ENCODE measurements at places on chromosomes 12 and 14. TPM values are rescaled to one million over a fixed set of nuclear protein-coding genes. Genes with fewer than 3 reads are reported as not detected.

DNA sequence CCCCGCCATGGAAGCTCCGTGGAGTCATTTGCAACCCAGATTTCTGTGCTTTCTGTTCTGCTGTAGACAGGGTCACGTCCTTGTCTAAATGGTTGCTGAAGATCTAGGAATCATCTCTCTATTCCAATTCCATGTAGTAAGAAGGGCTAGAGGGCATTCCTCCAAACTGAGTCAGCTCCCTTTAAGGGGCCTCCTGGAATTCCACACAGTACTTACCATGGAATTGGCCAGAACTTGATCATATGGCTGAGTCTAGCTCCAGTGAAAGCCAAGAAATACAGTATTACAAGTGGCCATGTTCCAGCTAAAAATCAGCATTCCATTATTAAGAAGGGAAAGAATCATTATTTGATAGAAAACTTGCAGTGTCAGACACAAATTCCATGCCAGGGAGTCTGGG is 171.9 kb downstream of the PRKCH start:
- no peaks in the 10 kb centered on the region for H3K36me3 ChIP-seq
- no peak overlapping the region for H3K4me3 ChIP-seq
- H3K4me1 ChIP-seq = 0 out of 2 replicates have a peak, but pooled peaks cover 3% of the 10 kb centered on the region
- no peaks in the 10 kb centered on the region for H3K27me3 ChIP-seq
- H3K27ac ChIP-seq = no peak overlapping the region
- no peak for DNase-seq

- peaks cover 11% of the 10 kb centered on the region for H3K4me1 ChIP-seq
- H3K4me3 ChIP-seq = no peak overlapping the region
- H3K27ac ChIP-seq = no peak overlapping the region
- H3K27me3 ChIP-seq = no peaks in the 10 kb centered on the region
- no peaks in the 10 kb centered on the region for H3K36me3 ChIP-seq
- DNase-seq = peak; percentile 54
Measured at GRCh38 chr12:76037130-76038103, 5.8 kb upstream of the PHLDA1 start.

DNA sequence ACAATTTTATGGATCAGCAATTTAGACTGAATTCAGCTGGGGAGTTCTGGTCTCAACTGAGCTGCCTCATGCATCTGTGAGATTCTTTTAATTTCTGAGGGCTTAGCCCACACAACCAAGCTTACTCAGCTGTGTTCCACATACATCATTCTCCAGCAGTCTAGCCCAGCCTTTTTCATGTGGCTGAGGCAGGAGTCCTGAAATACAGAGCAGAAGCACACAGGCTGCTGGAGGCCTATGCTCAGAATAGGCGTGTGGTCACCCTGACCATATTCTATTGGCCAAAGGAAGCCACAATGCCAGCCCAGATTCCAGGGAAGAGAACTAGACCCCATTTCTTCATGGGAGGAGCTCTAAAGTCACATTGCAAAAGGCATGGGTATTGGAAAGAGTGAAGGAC is 72.3 kb upstream of the DHRS4 start:
- H3K27me3 ChIP-seq = no peaks in the 10 kb centered on the region
- DNase-seq = peak; percentile 16
- H3K27ac ChIP-seq = no peak overlapping the region

DNA sequence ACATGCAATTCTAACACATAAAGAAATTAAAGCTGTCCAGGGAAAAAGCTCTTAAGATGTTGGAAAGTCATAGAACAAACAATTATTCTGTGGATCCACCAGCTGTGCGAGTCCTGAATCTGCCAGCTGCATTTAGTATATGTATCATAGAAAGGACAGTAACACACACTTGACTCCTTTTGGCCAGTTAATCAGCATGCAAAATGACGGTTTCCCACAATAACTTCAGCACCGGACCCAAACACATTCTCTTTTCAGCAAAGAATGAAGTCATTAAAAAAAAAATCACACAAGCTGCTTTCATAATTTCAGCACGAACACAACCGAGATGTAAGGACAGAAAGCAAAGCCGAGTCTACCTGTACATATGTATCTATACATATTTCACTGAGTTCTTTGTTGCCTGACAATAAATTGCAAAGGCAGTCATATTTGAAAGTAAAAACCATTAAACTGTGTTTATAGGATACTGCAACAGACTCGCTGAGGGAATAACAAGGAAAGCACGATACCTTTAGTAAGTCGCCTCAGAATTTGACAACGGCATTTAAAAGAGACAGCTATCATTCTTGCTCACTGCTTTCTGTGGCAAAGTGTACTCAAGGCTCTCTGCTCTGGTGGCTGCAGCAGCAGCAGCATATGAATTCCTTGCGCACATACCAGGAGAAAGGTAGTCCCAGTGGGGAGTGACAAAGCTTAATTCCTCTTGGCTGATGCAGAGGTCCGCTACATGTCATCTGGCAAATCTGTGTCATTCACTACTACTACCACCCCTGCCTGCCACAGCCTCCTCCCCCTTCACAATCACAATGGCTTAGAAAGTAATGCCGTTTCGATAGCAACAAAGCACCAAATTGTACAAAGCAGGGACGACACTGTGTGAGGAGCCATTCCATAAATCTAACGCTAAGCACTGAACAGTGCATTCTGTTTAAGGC is at the start of gene GRIP1:
GRIP1 (minus strand) TSS at position 739 of the 938 bp plus-strand sequence; CDS start at position 567, 172 bp downstream.
- DNase-seq = peak; percentile 20
- H3K4me3 ChIP-seq = peak within 1 kb of the TSS; percentile 56
- no peaks in the 10 kb centered on the region for H3K36me3 ChIP-seq
- no peaks in the 10 kb centered on the region for H3K27me3 ChIP-seq
- no peaks in the 10 kb centered on the region for H3K4me1 ChIP-seq

GRCh38 chr14:91402771-91403600 is 14.6 kb downstream of the CCDC88C start:
- no peak overlapping the region for H3K4me3 ChIP-seq
- H3K36me3 ChIP-seq = no peaks in the 10 kb centered on the region
- no peaks in the 10 kb centered on the region for H3K27me3 ChIP-seq
- no peak for DNase-seq
- no peaks in the 10 kb centered on the region for H3K4me1 ChIP-seq

DNA sequence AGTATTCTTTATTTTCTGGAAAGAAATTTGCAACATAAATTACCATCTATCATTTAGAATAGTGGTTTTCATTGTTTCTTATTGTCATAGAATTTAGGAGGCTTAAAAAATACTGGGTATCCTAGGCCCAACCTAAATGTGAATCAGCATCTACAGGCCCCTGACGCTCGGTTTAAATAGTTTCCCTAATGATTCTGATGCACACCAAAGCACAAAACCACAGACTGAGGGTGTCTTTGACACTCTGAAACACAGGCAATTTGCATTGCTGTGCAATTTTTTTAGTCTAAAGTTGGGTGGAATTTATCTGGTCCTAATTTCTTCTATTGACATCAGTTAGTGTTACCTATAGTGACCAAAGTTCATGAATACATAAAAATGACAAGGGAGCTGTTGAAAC is 87.6 kb upstream of the SSTR1 start:
- no peaks in the 10 kb centered on the region for H3K36me3 ChIP-seq
- no peak overlapping the region for H3K4me3 ChIP-seq
- no peaks in the 10 kb centered on the region for H3K27me3 ChIP-seq
- no peaks in the 10 kb centered on the region for H3K4me1 ChIP-seq
- DNase-seq = no peak
- no peak overlapping the region for H3K27ac ChIP-seq

DNA sequence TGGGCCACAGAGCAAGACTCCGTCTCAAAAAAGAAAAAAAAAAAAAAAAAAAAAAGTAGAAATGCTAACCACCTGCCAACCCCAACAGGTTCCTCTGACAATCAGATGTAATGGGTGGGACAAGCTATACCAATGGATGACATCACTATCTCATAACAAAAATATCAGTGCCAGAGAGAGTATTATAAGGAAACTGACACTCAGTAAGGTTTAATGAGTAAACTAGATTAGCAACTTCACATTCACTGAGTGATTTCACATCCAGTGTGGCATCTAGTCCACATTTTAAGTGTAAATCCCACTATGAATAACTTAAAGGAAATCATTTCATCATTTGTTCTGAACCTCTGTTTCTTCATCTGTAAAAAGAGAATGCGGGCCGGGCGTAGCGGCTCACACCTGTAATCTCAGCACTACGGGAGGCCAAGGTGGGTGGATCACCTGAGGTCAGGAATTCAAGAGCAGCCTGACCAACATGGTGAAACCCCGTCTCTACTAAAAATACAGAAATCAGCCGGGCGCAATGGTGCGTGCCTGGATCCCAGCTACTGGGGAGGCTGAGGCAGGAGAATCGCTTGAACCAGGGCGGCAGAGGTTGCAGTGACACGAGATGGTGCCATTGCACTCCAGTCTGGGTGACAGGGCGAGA is 1.8 kb downstream of the SART3 start:
- no peaks in the 10 kb centered on the region for H3K27me3 ChIP-seq
- peaks cover 5% of the 10 kb centered on the region for H3K4me1 ChIP-seq
- H3K36me3 ChIP-seq = peaks cover 2% of the 10 kb centered on the region
- H3K27ac ChIP-seq = no peak overlapping the region
- H3K4me3 ChIP-seq = no peak overlapping the region

GRCh38 chr12:116615141-116615861 is 56.1 kb downstream of the MAP1LC3B2 start:
- H3K27ac ChIP-seq = no peak overlapping the region
- no peaks in the 10 kb centered on the region for H3K27me3 ChIP-seq
- H3K36me3 ChIP-seq = no peaks in the 10 kb centered on the region
- no peak overlapping the region for H3K4me3 ChIP-seq
- no peaks in the 10 kb centered on the region for H3K4me1 ChIP-seq

DNA sequence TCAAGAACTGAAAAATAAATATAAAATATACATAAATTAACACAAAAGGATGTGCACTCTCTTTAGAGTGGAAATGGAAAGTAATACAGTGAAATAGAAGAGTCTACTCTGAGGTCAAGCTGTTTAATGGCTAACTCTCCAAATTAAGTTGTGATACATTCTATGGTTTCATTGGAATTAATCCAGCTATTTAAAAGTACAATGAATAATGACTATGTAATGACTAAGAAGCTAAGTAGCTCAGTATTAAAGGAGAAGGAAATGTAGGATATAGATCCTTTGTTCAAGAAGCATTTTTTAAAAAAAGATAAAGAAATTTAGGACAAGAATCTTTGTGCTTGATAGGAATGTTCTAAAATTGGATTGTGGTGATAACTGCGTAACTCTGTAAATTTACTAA is 85.3 kb downstream of the LRP6 start:
- H3K4me1 ChIP-seq = no peaks in the 10 kb centered on the region
- no peaks in the 10 kb centered on the region for H3K27me3 ChIP-seq
- no peak overlapping the region for H3K27ac ChIP-seq

DNA sequence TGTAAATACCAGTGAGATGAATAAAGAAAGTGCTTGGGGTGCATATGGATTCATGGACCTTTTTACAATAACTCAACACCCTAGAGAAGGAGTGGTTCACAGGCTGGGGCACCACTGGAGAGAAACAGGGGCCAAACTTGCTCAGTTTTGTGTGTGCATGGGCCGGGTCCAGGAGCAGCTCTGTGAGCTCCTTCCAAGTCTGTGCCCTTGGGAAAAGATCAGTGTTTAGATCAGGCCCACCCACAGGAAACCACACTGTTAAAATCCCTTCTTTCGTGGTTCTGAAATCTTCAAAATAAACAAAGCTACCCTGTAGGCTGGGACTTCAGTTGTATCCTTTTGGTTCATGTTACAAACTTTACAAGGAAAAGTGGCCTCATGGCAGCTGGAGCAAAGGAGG is 156.1 kb upstream of the TMEM260 start:
- H3K4me3 ChIP-seq = no peak overlapping the region
- no peaks in the 10 kb centered on the region for H3K36me3 ChIP-seq

- H3K27ac ChIP-seq = no peak overlapping the region
- no peak overlapping the region for H3K4me3 ChIP-seq
- peaks cover 14% of the 10 kb centered on the region for H3K4me1 ChIP-seq
- DNase-seq = no peak
- no peaks in the 10 kb centered on the region for H3K36me3 ChIP-seq
Measured at GRCh38 chr12:128076188-128076587, 190.8 kb upstream of the TMEM132C start.

DNA sequence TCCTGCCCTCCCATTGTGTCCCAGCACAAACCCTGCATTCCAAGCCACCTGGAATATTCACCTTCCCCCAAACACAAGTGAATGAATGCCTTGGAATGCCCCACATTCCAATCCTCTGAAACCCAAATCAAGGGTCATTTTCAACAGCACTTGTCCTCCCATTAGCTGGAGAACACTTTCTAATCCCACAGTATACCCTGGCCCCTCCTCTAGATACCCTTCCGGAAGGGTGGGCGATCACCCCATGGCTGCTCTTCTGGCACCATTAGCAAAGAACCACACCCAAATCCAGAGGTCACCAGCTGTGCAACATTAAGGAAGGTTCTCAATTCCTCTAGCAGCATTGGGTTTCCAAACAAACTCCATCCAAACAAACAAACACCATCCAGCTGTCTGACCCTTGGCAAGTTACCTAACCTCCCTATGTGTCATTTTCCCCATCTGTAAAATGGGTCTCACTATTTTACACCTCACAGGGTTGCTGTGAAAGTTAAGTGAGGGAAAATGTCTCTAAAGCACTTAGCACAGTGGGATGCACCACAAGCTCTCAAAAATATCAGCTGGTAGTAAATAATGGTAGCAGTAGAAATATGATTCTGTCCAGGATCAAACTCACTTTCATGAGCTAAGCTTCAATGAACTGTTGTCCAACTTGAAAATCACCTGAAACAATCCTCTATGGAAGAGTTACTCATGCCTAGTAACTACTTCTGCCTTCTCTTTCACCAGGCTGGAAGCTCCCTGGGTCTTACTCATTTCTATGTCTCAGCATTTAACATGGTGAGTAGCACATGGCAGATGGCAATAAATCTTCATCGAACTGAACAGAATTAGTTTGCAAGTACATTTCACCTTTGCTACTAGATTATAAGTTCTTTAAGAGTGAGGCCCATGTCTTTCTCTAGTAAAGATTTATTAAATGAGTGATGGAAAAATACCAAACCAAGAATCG is 5.3 kb downstream of the NUAK1 start:
- no peak overlapping the region for H3K4me3 ChIP-seq
- H3K27me3 ChIP-seq = no peaks in the 10 kb centered on the region
- no peak for DNase-seq
- no peak overlapping the region for H3K27ac ChIP-seq
- no peaks in the 10 kb centered on the region for H3K36me3 ChIP-seq
- peaks cover 15% of the 10 kb centered on the region for H3K4me1 ChIP-seq

DNA sequence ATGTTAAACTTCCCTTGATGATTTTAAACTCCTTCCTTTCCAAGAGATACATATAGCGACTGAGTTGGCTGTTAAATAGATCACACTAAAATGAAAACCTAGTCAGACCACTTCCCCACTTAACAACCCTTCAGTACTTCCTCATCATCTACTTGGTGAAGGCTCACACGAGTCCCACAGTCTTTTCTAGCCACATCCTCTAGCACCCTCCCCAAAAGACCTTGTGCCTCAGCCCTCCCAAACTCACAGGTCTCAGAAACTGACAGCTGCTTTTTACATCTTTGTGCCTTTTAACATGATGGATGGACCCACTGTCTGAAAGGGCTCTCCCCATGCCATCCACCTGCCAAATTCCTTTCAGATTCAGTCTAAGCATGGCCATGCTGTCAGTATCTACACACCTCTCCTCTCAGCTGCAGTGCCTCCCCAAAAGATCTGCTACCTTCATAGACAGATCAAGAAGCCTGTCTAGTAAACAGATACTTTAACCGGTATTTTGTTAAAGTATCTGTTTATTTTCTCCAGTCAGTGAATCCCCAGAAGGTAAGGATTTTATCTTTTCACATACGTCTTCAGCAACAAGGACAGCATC is 65.1 kb upstream of the GPHB5 start:
- peaks cover 29% of the 10 kb centered on the region for H3K36me3 ChIP-seq
- H3K4me1 ChIP-seq = no peaks in the 10 kb centered on the region
- H3K27ac ChIP-seq = no peak overlapping the region
- H3K27me3 ChIP-seq = no peaks in the 10 kb centered on the region
- no peak overlapping the region for H3K4me3 ChIP-seq

Gene AKAP6
- 11.4 TPM for total RNA-seq

Gene HNF1A
- 0.10 TPM for total RNA-seq

Gene TMPRSS12
- not detected for total RNA-seq

Gene NOXRED1
- not detected for total RNA-seq

Gene BCAT1
- 239 TPM for total RNA-seq

Measured in SJCRH30 (cell line).